ENCODE measurements at places on chromosomes 11 and 22.

- DNase-seq, result no peak
Measured at GRCh38 chr11:102322560-102322959, 5.3 kb downstream of the BIRC3 start.

GRCh38 chr11:119699227-119699626 lies 29.8 kb downstream of the NECTIN1 start:
- DNase-seq, result no peak

GRCh38 chr11:17790453-17790852 lies 55.9 kb downstream of the KCNC1 start:
- DNase-seq, result peak; percentile 50

GRCh38 chr11:96033599-96033998 lies 109.7 kb upstream of the MTMR2 start:
- no peak for DNase-seq

- DNase-seq, result no peak
Measured at GRCh38 chr11:16786131-16786530, 47.7 kb downstream of the C11orf58 start.

DNA sequence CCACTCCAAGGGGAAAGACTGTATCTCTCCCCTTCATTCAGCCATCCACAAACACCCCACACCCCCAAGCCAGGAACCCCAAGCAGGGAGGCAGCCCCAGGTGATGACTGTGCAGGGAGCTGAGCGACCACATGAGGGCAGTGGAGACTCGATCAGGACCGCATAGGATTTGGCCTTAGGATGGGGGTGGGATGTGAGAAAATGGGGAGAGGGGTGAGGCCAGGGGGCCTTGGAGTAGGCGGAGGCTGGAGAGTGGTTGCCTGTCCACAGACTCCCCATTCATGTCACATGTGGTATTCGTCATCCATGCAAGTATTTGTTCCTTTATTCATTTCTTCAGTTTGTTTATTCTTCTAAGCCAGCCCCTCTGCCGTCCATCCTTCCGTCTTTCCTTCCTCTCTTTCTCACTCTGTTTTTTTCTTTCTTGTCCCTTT lies 2.7 kb upstream of the RHOD start:
- DNase-seq, result peak; percentile 28

- DNase-seq, result no peak
Measured at GRCh38 chr11:117702946-117703598, 93.9 kb downstream of the DSCAML1 start.

GRCh38 chr22:46008836-46009596 lies 32.1 kb upstream of the WNT7B start:
- no peak for DNase-seq

- no peak for DNase-seq
Measured at GRCh38 chr11:77035039-77035438, 841 bp downstream of the B3GNT6 start.

DNA sequence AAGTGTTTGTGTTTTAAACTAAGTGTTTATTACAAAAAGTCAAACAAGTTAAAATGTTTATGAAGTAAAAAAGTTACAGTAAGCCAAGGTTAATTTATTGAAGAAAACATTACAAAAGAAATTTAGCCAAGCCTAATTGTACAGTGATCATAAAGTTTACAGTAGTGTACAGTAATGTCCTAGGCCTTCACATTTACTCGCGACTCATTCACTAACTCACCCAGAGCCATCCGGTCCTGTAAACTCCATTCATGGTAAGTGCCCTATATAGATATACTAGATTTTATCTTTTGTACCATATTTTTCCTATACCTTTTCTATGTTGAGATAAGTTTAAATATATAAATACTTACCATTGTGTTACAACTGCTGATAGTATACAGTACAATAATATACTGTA lies 481.8 kb upstream of the TENM4 start:
- DNase-seq, result no peak

DNA sequence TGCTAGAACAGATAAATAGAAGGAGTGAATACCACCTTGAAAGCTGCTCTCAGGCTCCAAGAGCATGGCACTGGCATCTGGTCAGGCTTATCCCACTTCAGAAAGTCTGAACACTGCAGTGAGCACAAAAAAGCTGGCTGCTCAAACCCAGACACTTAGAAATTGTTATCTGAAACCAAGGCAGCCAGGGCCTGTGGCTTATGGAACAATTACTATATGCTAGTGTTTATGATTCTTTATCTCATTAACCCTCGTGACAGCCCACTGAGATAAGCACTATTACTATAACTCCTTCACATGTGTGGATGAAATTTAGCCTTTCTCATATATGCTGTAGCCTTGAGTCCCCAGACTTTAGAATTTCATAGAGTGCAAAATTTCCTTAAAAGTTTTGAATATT lies 400.2 kb downstream of the RAB38 start:
- no peak for DNase-seq

- no peak for DNase-seq
Measured at GRCh38 chr22:46149512-46150033, 753 bp upstream of the PPARA start.

DNA sequence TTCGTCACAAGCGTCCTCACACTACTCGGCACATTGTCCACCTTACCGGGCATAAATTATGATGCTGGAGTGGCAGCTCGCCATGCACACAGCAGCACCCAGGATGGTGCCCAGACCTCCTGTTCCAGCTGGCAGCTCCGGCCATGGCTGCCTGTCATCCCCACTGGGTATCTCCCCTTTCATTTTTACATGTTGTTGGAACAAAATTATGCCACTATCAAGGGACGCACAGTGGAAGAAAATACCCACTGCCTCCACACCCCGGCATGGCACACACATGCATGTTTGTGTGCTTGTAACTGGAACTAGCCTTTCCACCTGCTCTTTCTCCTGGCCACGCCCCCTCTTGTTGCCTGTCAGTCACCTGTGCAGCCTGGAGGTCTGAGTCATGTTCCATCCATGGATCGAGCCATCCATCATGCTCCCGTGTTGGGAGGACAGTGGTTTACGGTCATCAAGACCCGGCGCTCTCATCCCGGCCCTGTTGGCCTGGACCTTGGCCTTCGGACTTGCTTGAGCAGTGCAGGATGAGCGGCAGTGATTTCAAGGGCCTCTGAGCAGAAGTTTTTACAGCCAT lies 1069.6 kb downstream of the BRD1 start:
- DNase-seq, result no peak

- no peak for DNase-seq
Measured at GRCh38 chr11:111000400-111001080, 245.0 kb upstream of the POU2AF2 start.

DNA sequence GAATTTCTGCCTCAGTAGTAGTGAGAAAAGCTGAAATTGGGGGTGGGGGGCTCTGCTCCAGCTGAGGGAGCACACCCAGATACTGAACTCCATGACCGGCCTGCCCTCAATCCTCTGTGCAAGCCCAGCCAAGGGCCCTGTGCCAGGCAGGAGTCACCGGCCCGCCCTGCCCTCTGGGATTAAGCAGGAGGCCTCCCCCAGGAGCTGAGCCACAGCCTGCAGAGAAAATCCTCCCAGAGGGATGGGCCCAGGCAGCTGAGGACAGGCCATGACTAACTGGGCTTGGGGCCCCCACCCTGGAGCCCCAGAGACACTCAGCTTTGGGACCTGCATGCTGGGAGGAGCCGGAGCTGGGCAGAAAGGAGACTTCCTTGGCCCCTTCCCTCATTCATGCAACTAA lies 48.8 kb downstream of the MN1 start:
- DNase-seq, result peak; percentile 54

DNA sequence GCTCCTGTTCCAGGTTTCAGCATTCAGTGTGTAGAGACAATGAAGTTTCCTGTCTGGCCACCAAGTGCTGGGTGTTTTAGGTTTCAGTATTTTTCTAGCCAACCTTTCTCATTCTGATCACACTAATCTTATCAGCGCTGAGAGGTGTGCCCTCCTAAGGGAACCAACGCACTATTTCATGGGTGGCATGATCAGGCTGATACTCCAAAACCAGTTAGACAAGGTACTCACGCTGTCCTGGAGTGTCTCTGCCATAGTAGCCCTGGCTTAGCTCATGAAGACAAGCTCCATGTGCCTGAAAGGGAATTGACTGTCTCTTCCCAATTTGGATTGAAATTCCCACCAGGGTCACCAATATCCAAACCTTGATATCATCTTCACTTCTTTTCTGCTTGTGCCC lies 8.0 kb upstream of the RAB38 start:
- DNase-seq, result no peak

GRCh38 chr11:64006398-64006797 lies 20.2 kb downstream of the OTUB1 start:
- no peak for DNase-seq

- DNase-seq, result peak; percentile 96
Measured at GRCh38 chr11:8964324-8965320, at the start of gene TMEM9B. Gene TMEM9B (minus strand): TSS chr11:8964442. CDS start chr11:8964313, 129 bp downstream.

DNA sequence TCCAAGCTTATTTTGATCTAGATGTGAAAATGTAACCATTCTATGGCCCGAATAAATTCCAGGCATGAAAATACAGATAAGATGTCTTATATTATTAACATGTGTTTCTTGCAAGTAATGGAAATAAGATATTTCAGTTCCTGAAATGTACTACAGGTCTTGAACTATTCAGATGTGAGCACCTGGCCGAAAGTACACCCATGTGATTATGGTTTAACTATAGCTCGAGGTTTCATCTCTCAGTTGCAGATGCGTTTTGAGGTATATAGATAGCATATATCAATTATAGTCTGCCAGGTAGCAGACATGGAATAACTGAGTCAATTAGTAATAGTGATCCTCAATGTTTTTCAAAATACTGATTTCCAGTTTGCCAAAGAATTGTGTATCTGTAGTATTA lies 68.3 kb downstream of the DDIAS start:
- DNase-seq, result no peak

- DNase-seq, result peak; percentile 25
Measured at GRCh38 chr11:63805844-63806415, 7.3 kb upstream of the SPINDOC start.

GRCh38 chr11:13271060-13271693 lies 6.4 kb upstream of the BMAL1 start:
- DNase-seq, result no peak

DNA sequence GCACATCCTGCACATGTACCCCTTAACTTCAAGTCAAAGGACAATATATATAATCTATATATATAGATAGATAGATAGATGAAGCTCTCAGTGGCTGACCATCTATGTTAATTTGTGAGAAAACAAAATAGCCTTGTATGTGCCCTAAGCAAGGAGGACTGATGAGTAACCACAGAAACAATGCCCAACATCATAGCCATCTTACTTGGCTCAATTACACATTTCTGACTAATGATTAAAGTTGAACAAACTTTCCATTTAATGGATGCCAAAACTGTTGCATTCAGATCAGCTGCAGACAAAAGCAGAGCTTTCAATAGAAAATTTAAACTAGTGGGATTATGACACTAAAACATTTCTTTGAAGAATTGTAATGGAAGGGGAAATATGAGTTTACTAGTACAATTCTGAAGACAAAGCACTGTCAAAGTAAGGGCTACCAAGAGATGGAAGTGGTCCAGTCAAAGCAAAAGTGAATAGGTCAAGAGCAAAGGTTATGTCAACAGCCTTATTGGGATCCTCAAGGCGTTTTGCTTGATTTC lies 1188.2 kb upstream of the RAG2 start:
- DNase-seq, result peak; percentile 59

DNA sequence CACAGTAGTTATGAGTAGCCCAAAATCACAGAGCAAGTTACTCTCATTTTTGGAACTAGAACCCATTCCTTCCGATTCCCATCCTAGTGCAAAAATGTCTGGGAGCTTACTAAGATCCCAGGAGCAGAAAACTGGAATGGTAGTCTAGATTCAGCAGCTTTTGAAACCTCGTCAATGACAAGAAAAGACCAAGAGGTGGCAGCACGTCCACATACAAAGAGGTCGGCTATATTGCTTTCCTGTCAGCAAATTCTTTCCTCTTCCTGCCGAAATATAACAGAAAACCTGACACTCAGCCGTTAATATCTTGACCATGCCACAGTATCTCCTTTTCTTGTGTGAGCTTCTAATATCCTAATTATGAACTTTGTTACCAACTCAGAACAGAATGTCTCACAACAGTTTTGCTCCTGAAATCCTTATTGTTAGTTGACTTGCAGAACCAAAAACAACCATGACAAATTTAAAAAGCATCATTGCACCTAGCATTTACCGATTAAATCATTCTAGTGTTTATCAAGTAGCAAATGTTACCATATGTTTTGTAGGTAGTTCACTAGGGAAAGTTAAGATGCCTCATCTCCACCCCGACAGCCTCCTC lies 92.8 kb upstream of the OR9G4 start:
- DNase-seq, result peak; percentile 45

DNA sequence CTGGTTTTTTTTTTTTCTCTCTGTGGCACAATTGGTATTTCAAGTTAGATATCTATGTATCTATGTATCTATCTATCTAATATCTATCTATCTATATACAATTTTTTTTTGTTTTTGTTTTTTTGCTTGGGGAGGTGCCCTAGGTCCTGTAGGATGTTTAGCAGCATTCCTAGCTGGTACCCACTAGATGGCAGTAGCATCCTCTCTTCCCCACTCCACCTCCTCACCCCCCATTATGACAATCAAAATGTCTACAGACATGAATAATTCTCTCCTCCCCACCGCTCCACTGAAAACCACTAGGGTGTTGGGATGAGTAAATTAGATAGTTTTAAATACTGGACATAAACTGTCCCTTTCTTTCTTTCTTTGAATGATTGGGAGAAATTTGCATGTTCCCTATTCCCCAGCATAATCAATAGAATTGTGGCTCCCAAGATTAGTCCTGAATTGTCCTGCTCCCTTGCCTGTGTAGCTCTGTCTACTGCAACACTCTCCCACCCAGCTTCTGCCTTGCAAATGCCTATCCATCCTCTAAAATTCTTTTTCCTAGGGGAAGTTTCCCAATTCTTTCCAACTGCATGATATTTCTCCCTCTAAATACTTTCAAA lies 1152.4 kb downstream of the LRRC4C start:
- DNase-seq, result no peak

- no peak for DNase-seq
Measured at GRCh38 chr11:12169822-12170221, 59.4 kb downstream of the MICAL2 start.

GRCh38 chr11:46391186-46391577 lies 394 bp downstream of the CHRM4 start:
- no peak for DNase-seq

DNA sequence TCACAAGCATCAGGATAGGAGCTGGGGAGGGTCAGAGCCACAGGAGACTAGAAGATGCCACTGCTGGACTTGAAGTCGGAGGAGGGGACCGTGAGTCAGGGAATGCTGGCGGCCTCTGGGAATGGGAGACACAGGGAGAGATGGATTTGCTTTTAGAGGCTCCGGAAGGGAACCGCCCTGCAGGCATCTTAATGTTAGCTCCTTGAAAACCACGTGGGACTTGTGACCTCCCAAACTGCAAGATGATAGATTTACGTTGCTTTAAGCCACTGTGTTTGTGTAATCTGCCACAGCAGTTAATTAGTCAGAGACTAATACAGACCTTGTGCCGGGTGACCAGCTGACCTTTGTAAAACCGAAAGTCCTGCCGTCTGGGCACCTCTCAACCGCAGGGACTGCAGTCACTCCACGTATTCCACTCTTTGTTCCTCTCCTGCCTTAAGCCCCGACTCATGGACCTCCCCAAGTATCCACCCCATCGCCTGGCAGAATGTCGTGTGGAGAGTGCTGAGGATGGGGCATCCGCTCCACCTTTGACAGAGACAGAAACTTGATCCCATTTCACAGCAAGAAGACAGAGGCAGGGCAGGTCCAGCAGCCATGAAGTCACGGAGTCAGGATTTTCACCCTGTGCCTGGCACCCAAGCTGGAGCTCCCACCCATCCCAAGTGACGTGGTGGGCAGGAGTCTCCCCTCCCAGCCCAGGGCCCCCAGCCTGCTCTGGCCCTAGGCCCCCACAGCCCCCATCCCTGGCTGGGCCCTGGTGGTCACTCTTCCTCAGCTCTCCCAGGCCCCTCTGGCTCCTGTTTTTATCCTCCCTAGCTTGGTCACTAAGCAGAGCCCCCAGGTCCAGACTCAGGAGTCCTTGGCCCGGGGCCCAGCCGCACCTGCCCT lies 19.4 kb upstream of the CTSD start:
- no peak for DNase-seq

Measured in NCI-H226 (cell line).